ENCODE measurements at places on chromosomes 6 and 20.

DNA sequence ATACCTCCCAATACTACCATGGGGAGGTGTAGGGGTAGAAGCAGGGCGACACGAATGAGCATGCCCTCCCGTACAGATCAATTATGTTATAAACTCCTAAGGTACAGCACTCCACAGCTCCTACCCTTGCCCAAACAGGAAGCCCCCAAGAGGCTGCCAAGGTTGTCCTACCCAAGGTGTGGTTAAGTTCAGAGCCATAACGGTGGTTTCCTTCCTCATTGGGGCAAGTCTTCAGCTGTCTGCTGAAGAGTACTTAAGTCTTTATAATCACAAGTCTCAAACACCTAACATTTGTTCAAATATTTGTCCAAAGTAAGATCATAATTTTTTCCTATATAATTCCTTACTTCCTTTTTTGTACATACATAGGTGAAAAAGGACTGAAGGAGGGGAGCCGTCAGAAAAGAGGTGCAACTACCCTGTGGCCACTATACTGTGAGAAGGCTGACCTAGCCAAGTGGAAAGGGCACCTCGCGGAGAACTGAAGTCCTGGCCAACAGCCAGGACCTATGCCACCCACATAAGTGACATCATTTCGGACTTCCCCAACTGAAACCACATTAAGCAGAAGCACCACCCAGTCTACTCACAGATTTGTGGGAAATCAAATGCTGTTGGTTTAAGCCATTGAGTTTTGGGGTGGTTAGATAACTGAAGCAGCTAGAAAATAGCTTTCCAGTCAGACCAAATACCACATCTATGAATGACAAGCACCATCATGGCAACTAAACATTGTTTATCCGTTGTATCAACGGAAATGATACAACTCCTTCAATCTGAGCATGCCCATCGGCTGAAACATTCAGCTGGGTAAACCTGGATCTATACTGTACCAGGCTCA lies 2.9 kb upstream of the RAB22A start:
- DNase-seq = peak; percentile 13

- DNase-seq = no peak
Measured at GRCh38 chr20:6769903-6770785, 2.7 kb downstream of the BMP2 start.

- no peak for DNase-seq
Measured at GRCh38 chr6:3819161-3820110, 29.7 kb upstream of the FAM50B start.

GRCh38 chr20:54710341-54710740 lies 234.9 kb downstream of the DOK5 start:
- DNase-seq = no peak

- no peak for DNase-seq
Measured at GRCh38 chr6:138266095-138266494, 47.8 kb upstream of the PBOV1 start.

DNA sequence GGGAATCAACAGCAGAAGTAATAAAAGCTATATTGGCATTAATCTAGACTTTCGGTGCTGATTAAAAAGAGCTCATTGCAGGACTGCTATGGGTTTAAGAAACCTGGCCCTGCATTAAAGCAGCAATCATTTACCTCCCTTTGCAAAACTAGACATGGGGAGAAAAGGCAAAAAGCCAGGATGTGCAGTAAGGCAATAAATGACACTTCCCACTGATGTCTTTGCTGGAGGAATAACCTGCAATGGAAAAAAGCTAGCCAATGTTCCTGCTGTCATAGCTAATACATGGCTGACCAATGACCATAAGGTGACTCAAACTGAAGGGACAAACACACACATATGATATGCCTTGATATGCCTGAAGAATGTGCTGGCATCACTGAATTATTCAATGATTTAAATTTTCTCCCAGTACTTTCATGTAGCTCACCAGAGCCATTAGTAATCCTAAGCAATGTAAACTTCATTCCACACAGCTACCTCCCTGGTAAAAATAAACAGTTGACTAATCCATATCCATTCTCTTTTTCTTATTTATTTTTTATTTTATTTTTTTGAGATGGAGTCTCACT lies 8.7 kb downstream of the DNAAF9 start:
- DNase-seq = peak; percentile 54

GRCh38 chr20:10970109-10970508 lies 296.3 kb upstream of the JAG1 start:
- DNase-seq = no peak

GRCh38 chr20:62096421-62097380 lies 25.6 kb upstream of the LSM14B start:
- no peak for DNase-seq

- DNase-seq = no peak
Measured at GRCh38 chr6:35483893-35484645, 12.8 kb downstream of the TEAD3 start.

DNA sequence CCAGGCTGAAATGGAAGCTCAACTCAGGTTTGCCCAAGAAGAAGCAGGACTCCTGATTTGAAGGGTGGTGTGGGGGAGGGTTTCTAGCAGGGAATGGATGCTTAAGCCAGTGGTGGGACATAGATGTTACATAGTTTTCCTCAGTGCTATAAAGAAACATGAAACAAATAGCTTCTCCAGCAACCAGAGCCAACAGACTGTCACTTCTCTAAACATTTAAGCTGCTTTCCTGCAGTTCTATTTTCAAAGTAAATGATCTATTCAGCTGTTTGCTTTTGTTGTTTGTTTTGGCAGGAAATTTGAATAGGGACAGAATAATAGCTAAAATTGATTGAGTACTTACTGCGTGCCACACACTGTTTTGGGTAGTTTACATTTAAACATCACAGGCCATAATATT lies 169.0 kb downstream of the UST start:
- DNase-seq = no peak

DNA sequence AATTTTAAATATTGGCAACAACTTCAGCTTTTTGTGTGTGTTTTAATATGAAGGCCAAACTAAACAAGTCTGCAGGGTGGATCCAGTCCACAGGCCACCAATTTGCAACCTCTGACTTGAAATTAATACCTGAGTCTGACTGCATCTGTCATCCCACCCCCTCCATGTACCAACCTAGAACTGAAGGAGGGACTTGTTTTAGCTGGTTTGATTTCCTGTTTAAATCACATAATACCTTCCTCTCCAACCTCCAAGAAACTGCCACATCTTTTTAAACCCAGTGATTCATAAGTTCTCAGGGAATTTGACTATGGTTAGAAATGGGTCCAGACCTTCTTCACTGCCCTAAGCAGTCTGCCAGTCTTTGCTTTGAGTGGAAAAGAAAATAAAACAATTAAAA lies 21.6 kb downstream of the RNF8 start:
- no peak for DNase-seq

GRCh38 chr20:24768201-24768636 lies 180.8 kb upstream of the CST7 start:
- no peak for DNase-seq

DNA sequence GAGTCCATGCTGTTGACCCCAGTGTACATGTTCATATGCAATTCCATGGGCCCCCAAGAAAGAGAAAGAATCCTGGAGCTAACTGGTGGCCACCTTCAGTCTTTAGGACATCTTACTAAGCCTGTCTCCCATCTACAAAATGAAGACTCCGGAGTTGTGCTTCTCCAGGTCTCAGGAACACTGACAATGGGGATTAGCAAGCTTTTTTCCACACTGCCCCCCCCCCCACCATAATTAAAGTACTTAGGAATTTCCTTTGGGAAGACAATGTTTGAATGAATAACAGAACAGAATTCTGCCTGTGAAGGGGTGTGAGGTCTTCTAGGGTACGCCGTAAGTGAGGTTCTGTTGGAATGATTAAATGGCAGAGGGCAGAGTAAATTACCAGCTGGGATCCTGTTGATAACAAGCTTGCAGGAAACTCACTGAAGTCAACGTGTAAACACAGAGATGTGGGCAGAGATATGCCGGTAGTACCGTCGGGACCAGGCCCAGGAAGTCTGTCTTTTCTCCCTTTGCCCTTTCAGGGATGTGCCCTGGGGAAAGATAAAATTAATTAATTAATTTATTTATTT lies 63.1 kb downstream of the ANKRD6 start:
- DNase-seq = no peak

Data from G401 (cell line).